Stimulated activated CD4-positive, alpha-beta T cell treated with anti-CD3 and anti-CD28 coated beads, Interleukin-4, amount 100 ng/mL, for 4 hours (primary cell): ENCODE measurements at places on chromosomes 4 and X.
A peak's percentile ranks its signal among the peaks of the same experiment; 100 is the strongest.

- no peak for DNase-seq
Measured at GRCh38 chrX:108022491-108023089, 22.3 kb upstream of the VSIG1 start.

DNA sequence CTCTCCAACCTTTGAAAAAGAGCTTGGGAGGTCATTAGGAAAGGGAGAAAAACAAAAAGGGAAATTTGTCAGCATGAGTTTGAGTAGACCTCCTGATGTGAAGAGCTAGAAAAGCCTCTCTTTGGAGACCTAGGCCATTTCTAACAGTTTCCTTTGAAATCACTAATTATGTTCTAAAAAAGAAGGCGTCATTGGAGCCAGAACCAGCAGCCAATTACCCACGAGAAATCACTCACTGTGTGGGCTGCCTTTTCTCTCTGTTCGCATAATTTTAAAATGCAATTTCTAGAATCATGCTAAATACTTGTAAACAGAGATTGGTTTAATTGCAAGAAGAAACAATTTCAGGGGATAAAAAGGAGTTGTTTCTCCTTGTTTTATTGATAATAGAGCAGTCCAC, 246.3 kb upstream of the GATB start:
- no peak for DNase-seq

DNA sequence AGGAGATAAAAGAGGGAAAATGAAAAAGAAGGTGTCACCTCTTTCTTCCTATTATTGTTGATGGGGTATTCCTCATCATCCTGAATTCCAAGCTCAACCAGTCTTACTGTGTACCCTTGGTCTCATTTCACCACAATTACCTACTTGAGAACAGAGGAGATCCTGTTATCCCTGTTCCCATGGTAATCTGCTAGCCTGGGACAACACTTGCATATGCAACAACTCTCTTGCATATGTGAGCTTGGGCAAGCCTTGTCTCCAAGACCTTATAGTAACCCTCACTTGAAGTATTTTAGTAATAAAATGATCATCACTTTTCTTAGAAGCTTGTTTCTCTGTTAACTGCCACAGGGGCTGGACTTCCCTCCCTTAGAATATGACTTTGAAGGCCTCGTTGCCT, 253.7 kb downstream of the NAP1L3 start:
- no peak for DNase-seq

DNA sequence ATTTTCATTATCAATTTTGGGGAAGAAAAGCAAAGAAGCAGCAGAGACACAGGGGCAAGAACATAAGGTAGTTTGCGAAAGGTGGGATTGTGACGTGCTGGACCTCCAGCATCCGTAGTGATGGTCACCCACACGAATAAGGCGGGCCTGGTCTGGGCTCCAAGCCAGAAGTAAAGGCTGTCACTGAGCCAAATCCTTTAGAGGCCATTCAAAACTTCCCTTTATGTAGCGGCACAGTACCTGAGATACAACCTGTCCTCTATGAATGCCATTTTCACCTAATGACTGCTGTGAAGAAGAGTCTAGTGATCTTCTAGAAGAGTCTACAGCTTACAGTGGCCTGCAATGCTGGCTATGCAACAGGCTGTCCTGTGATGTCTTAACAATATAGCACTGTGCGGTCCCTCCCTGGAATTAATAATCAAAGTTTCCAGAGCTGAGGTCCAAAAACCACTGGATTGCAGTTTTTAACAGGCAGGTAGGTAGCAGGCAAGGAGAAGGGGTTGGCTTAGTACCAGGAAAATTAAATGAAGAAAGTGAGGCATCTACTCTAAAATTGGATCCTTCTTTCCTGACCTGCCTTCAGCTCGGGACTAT, 56.2 kb downstream of the TRIML1 start:
- DNase-seq = no peak

DNA sequence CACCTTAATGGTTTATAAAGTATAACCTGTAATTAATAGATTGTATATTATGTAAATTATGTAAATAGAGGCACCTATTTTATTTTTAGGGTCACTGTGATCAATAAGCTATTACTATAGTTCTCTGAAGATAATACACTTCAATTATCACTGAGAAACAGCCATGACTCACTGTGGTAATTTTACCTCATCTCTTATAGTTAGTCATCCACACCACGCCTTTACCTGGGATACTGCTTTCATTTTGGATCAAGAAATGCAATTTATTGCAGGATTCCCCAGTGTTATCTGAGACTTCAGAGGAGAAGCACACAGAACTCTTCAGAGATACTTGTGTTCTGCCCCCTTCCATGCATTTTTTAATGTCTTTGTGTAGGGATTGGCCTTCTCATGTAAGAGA, 348.1 kb upstream of the ATOH1 start:
- no peak for DNase-seq

GRCh38 chr4:132056496-132056895, 1092.6 kb upstream of the PCDH10 start:
- no peak for DNase-seq

DNA sequence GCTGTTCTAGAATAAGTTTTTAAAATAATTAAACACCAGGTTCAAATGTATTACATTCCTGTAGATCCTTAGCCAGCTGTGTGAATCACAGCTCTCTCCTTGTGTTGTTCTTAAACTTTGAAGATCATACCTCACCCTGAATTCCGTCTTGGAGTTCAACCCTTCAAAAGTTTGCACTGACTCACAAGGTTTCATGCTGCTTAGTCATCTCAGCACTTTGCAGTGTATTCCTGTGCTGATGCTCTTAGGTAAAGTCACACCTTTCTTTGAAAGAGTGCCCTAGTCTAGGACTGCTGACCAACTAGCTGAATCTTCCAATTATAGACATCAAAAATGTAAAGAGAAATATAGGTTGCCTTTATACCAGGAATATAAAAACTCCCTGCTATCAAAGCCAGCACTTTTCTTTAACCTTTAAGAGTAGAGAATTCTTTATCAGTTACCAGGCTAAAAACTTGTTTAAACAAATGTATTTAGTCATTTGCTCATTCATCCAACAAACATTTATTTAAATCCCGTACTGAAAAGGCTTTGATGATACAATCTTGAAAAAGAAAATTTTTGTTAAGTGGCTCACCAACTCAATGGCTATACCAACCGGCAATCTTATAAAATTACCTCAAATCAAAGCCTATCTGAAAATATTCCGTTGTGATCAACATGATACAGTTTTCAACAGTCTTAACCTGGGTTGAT, 169.7 kb downstream of the RAP1GDS1 start:
- no peak for DNase-seq

DNA sequence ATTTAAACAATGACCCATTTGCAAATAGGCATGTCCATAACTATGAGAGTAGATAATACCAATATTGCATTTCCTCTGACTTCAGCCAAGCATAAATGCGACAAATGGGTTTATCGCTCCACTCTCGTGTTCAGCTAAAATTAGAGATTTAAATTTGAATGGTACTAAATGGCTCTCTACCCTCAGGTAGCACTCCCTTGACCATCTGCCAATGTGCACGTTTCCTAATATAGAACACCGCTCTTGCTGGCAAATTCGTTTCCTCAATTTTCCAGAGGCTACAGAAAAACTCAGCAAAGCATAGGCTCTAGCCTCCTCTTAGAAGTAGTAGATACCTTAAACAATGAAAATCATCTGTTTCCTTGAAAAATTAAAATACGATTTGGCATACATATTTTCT, 251.6 kb downstream of the ADGRA3 start:
- no peak for DNase-seq

DNA sequence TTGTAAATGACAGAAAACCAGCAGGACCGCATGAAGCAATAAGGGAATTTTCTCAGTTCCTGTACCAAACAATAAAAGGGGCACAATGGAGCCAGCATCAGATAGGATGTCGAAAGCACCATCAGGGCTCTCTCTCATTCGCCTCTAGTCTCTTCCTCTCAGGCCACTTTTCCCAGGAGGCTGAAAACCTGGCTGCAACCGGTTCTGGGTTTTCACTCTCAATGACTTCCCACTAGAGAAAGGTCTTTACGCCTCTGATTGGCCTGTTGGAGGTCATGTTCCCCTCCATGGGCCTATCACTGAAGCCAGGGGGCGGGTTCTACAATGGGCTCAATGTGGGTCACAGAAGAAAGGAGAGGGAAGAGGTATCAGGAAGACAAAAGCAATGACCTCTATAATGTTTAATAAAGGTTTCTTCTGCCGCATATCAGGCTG, 29.3 kb downstream of the ZNF827 start:
- no peak for DNase-seq

GRCh38 chrX:45601052-45601451, 400.4 kb upstream of the DIPK2B start:
- DNase-seq = no peak

- no peak for DNase-seq
Measured at GRCh38 chr4:112516471-112517066, 589 bp upstream of the NEUROG2 start.

- DNase-seq = no peak
Measured at GRCh38 chr4:110108422-110108821, 90.0 kb downstream of the ELOVL6 start.

GRCh38 chrX:32448945-32449344, 762.4 kb downstream of the DMD start:
- DNase-seq = no peak

DNA sequence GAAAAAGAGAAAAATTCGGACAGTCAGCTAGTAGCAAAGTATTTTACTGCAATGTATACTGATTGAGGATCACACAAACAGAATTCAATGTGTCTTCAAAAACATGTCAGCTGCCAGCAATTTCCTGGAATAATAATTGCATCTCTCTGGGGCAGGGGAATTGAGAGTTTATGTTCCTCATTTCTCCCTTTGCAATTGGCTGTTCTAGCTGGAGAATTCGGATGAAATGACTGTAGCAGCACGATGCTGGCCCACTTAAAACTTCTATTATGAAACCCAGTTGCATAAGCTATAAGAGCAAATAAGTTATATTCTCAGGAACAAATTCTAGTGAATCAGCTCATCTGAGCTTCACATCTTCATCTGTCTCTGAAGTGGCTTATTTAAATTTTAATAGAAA, 99.9 kb upstream of the CPEB2 start:
- no peak for DNase-seq

- no peak for DNase-seq
Measured at GRCh38 chr4:22850055-22850454, 157.3 kb downstream of the GBA3 start.

DNA sequence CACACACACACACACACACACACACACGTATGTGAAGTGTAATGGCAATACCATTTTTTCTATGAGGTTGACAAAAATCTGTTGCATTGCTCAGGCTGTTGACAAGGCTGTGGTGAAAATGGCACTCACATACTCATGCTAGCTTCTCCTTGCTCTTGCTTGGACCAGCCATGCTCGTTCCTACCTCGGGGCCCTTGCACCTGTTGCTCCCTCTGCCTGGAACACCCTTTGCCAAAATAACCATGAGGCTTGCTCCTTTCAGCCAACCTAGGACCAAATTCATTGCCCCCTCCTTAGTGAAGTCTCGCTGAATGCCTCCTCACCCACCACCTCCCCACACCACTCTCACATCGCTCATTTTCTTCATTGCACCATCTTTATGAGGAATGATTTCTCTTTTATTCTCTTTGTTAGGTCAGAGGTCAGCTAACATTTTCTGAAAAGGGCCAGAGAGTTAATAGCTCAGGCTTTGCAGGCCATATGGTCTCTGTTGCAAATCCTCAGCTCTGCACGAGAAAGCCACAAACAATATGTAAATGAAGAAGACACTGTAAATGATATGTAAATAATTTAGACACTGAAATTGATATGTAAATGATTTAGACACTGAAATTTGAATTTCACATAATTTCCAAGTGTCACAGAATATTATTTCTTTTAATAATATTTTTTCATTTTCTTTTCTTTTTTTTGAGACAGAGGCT, 13.3 kb downstream of the SLC38A5 start:
- DNase-seq = no peak

GRCh38 chr4:2878346-2878745, 34.7 kb downstream of the ADD1 start:
- no peak for DNase-seq

DNA sequence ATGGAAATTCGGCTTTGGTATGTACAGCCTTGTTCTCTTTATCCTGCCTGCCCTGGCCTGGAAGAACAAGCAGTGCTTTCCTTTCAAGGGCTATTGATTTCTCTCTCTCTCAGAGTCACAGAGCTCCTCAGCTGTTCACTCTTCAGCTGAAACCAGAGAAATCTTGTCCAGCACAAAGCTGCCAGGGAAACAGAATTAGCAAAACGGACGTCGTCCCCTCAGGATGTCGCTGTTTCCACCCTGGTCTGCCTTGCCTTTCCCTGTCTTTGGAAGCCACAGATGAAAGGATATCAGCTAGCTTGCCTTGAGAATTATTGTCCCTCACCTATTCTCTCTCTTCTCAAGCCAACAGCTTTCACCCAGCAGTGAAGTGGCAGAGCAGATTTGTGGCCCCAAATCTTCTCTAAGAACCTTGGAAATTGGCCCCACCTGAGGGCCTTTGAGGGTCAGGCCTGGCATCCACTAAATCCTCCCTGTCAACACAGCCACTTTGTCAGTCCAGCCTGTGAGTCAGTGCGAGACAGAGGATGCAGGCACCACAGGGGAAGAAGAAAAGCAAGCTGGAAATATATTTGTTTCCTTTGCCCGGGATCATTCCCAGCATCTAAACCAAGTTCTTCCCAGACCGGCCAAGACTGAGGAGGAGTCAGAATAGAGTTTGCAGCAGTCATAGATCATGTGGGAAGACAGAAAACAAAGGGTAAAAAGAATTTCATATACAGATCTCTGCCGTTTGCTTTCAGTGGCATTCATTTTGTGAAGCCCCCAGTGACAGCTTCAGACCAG, 63.8 kb upstream of the MTM1 start:
- no peak for DNase-seq

GRCh38 chr4:120809518-120809917, 113.0 kb downstream of the PRDM5 start:
- no peak for DNase-seq

DNA sequence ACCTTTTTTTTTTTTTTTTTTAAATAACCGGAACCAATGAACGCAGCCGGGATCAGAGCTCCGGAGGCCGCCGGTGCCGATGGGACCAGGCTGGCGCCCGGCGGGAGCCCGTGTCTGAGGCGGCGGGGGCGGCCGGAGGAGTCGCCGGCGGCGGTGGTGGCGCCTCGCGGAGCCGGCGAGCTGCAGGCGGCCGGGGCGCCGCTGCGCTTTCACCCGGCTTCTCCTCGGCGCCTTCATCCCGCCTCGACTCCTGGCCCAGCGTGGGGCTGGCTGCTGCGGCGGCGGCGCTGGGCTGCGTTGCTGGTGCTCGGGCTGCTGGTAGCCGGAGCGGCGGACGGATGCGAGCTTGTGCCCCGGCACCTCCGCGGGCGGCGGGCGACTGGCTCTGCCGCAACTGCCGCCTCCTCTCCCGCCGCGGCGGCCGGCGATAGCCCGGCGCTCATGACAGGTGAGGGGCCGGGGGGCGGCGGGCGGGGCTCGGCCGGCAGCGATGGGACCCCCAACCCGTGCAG, 337 bp downstream of the STIM2 start:
- peak; percentile 38 for DNase-seq

GRCh38 chr4:184386271-184386781, 88.0 kb downstream of the IRF2 start:
- no peak for DNase-seq
